Activated CD4-positive, alpha-beta T cell treated with anti-CD3 and anti-CD28 coated beads for 48 hours (primary cell): ENCODE measurements at places on chromosomes 1 and 21.

GRCh38 chr1:31416101-31416736 lies 3.2 kb downstream of the SERINC2 start:
- no peak for DNase-seq

DNA sequence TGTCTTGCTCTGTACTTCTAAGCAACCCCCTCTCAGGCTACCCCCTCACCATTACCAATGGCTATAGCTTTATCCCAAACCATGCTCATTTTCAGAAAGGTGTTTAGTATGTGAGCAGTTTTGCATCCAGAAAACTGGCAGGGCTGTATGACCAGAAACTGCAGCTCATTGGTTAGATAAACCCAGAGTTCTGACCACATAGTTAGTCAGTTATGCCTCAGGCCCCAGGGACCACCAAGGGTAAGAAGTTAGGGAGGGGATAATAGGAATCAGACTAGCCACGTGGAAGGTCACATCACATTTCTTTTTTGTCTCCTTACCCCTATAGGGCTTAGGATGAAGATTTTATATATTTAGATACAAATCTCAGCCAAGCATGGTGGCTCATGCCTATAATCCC lies 1.2 kb downstream of the ITGA10 start:
- DNase-seq = no peak

DNA sequence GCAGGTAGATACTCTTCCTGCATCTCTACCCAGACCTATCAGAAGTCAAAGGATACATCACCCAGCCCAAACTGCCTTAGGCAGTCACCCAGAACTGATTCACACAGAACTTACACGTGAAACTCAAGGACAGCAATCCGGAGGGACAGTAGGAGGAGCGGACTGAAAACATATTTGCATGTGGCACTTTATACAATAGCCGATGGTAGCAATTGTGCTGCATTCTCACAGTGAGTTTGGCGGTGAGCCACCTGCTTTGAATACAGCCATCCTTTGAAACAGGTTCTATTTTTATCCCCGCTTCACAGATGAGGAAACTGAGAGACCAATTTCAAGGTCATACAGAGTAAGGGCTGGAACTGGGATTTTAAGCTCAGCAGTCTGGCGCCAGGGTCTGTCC lies 69.5 kb downstream of the EDEM3 start:
- no peak for DNase-seq

DNA sequence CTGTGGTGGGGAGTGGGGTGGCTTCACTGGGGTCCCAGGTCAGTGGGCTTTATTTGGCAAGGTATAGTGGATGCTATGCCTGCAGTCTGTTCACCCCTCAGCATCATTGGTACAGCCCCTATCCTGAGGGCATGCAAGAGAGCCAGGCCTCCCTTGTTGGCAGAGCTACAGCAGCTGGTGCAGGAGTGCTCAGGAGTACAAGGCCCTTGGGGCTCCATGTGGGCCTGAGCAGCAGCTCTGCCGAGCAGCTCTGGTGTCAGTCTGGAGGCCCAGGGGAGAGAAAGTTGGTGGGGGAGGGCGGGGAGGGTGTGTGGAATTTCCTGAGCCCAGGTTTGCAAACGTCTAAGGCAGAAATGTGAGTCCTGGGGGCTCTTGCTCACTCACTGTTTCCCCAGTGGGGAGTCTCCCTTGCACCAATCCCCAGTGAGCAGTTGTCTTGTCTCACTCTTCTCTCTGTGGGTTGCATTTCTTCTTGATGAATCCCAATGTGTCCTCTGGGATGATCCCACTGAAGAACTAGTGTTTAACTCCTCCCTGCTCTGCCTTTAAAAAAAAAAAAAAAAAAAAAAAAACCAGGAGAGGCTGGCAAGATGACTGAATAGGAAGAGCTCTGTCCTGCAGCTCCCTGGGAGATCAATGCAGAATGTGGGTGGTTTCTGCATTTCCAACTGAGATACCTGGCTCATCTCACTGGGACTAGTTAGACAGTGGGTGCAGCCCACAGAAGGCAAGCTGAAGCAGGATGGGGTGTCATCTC lies 39.5 kb upstream of the CYP4X1 start:
- DNase-seq = no peak

DNA sequence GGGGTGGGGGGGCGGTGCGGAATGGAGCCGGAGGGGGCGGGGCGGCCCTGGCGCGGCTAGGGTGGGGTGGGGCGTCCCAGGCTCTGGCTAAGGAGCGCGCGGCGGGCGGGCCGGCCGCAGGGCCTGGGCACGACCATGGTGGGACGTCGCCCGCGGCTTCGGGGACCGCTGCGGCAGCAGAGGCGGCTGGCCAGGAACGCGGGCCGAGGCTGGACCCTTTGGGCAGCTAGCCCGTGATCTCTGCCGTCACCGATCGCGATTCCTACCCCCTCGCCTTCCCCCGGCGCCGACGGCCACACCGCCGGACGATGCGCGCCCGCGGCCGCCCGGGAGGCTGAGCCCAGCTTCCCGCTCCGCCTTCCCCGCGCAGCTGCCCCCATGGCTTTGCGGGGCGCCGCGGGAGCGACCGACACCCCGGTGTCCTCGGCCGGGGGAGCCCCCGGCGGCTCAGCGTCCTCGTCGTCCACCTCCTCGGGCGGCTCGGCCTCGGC lies at the start of gene MAP3K21:
Gene MAP3K21 (plus strand): TSS at position 74 of the 491 bp plus-strand sequence. CDS start 305 bp downstream, at position 379.
- DNase-seq = no peak

GRCh38 chr1:157040802-157041201 lies 4.7 kb downstream of the ARHGEF11 start:
- no peak for DNase-seq

DNA sequence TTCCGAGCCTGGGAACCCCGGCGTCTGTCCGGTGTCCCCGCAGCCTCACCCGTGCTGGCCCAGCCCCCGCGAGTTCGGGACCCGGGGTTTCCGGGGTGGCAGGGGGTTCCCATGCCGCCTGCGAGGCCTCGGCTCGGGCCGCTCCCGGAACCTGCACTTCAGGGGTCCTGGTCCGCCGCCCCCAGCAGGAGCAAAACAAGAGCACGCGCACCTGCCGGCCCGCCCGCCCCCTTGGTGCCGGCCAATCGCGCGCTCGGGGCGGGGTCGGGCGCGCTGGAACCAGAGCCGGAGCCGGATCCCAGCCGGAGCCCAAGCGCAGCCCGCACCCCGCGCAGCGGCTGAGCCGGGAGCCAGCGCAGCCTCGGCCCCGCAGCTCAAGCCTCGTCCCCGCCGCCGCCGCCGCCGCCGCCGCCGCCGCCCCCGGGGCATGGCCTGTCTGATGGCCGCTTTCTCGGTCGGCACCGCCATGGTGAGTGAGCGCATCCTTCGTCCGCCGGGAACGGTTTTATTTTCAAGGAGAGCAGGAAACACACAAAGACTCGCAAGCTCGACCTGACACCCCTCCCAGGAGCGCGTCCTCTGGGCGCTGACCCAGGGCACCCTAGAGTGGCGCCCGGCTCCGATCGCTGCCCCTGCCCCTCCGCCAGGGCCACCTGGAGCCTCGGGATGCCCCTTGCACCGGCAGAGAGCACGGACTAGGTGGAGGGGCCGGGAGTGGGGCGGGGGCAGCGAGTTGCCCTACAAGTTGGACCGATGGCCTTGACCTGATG lies at the start of gene ABCG1:
Gene ABCG1 (plus strand): TSS at position 305 of the 770 bp plus-strand sequence. CDS start 123 bp downstream, at position 428.
- DNase-seq = peak; percentile 59

DNA sequence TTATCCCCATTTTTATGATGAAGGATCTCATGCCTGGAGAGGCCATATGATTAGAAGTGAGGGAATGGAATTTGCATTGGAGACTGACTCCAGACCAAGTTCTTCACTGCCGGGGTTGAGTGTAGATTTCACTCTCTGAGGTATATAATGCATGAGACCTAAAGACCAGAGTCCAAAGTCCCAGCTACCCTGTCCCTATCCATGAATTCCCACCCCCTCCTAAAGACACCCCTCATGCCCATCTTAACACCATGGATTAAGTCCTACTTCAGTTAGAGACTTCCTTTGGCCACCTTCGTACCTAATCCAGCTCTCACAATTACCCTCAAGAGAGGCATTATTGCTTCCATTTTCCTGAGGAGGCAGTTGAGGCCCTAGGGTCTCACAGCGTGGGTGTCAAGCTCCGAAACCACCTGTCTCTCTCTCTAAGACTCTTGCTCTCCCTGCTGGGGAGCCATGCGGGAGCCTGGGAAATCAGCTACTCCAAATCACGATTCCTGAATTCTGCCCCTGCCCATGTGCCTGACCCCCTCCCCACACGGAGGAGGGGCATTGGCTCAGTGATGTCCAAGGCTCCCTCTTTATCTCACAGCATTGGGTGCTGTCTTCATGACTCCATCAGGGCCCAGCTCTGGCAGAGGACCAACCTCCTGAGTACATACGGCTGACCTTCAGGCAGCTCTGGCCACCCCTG lies 11.7 kb upstream of the FOXO6 start:
- no peak for DNase-seq
